ENCODE measurements at places on chromosomes 2 and 18.

- no peak for DNase-seq
Measured at GRCh38 chr18:62026586-62026985, 133.8 kb upstream of the RNF152 start.

DNA sequence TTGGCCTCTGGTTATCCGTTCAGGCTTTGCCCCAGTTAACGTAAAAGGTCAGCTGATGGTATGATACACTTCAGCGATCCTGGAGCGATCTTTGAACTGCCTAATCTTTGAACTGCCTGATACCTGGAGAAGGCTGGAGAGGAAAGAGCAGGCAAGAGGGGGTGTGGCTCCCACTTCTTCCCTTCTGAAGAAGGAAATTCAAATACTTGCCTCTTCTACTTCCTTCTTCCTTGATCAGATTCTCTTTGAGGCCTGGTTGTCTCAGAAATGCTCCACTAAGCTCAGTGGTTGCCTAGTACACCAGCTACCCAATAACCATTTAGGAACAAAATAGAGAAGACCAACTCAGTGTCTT, 619 bp downstream of the GALM start:
- no peak for DNase-seq

DNA sequence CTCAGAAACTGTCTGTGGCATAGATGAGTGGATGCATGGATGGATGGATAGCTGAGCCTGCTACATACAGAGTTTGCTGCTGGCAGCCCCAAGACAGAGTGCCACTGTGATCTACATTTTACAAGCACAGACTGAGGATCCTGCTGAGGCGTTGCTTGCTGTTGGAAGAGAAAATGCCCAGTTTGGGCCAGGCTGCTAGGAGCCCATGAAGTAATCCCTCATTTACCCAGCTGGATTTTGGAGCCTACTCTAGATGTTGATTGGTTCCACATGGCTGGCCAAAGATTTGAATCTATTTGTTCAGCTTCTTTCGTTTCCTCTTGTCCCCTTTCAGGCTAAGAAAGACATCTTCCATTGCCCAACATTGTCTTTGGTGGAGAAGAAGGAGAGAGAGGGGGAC, 261.3 kb downstream of the CLIP4 start:
- no peak for DNase-seq

- no peak for DNase-seq
Measured at GRCh38 chr18:49754866-49755265, 58.5 kb downstream of the ACAA2 start.

- no peak for DNase-seq
Measured at GRCh38 chr2:88492002-88492401, 39.5 kb upstream of the FOXI3 start.

DNA sequence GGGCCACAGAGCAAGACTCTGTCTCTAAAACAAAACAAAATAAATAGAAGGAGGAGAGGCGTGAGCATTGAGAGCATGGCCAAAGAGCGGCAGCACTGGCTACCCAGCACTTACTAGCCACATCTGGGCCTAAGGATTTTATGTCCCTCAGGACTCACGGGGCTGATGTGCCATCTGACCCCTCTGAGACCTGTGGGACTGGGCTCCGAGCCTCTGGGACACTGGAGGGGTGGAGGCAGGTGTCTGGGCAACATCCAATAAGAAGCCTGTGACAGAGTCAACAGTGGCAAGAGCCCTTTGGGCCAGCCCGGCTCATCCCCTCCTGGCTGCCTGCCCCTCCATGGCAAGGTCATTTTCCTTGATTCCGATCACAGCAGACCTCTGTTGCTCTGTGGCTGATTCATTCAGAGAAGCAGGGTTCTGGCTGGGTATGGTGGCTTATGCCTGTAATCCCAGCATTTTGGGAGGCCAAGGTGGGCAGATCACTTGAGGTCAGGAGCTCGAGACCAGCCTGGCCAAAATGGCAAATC, 60.7 kb downstream of the RRM2 start:
- DNase-seq, result no peak

DNA sequence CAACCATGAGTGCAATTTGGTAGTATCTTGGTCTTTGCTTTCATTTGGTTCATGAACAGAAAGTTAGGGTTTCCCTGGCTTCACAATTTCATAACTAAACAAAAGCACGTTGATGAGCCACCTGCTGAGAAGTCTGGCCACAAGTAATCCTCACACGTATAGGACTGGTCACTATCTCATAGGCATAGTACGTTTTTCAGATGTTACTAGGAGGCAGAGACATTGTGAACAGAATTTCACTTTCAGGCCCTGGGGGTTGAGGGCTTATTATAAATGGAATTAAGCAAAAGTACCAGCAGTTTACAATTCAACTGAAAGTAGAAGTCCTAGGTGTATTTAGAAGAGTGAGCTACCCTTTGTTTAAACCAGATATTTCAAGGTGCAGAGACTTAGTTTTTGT, 277.1 kb downstream of the ALPK2 start:
- DNase-seq, result no peak

DNA sequence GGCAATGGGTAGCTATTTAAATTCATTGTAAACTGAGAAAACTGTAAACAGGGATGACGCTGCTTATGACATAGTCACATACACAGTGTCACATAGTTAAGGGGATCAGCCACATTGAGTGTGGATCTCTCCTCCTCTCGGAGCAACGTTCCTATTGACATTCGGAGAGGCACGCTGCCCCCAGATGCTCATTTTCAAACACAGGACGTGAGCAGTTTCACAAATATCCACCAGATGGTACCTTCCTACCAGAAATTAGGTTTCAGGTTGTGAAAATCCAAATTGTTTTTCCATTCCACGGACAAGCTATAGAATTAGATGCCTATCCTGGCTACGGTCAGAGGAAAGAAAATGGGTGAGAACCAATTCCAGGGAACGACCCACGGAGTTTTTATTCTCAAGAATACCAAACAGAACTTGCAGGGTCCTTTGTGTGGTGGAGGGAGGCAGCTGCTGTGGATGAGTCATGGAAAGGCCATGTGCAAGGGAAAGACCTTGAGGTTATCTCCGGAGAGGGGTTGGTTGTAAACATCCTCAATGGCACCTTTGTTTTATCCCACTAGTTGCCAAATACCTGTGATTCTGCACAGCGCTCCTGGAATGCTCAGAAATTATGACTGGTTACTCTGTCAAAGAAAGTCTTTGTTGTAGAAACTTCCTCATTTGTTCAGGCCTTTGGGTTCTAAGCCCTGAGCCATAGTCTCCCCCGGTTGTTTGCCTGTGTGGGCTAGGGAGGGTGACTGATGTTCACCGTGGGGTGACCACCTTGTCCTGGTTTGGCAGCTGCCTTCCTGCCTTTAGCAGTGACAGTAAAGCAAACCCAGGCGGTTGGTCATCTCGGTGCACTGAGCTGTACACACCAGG, 88.0 kb downstream of the ACTR3 start:
- DNase-seq, result no peak

- no peak for DNase-seq
Measured at GRCh38 chr2:196891136-196891535, 35.4 kb downstream of the PGAP1 start.

DNA sequence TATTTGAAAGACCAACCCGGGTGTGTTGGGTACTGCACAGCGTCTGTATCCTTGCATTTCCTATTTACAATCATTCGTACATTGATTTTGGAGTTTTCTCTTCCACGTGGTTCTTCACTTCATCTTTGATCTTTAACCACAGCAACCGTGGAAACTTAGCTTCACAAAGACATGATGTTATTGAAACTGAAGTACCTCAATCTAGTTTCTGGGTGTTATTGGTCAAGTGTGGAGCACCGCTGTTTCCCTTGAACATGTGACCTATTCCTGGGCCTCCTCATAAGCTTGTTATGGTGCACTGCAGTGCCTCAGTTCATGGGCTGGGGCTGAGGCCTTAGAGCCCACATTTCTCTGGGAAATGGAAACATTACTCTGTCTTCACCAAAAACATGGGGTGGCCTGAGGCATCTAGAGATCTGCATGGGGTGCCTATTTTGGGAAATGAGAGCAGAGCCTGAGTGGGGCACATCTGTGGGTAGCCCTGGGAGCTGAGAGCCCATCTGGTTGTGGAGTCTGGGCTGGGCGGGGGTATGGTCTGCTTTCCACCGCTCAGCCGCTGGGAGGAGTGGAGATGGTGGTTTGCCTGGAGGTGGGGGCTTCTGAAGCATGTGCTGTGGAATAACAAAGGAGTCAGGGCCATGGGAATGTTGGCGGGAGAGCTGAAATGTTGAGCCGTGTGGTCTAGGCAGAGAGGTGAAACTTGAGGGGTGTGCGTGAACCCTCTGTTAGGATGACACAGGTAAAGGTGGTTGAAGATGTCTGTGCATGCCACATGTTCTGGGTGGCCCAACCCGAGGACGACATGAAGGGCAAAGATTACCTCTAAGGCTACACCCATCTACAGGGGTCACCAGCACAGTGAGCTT, 37.4 kb downstream of the ZNF236 start:
- DNase-seq, result no peak

GRCh38 chr18:73318739-73319479, 451.1 kb upstream of the NETO1 start:
- no peak for DNase-seq

GRCh38 chr2:101466426-101466825, 8.5 kb downstream of the RFX8 start:
- no peak for DNase-seq

GRCh38 chr2:104462731-104463130, 391.2 kb upstream of the POU3F3 start:
- no peak for DNase-seq

DNA sequence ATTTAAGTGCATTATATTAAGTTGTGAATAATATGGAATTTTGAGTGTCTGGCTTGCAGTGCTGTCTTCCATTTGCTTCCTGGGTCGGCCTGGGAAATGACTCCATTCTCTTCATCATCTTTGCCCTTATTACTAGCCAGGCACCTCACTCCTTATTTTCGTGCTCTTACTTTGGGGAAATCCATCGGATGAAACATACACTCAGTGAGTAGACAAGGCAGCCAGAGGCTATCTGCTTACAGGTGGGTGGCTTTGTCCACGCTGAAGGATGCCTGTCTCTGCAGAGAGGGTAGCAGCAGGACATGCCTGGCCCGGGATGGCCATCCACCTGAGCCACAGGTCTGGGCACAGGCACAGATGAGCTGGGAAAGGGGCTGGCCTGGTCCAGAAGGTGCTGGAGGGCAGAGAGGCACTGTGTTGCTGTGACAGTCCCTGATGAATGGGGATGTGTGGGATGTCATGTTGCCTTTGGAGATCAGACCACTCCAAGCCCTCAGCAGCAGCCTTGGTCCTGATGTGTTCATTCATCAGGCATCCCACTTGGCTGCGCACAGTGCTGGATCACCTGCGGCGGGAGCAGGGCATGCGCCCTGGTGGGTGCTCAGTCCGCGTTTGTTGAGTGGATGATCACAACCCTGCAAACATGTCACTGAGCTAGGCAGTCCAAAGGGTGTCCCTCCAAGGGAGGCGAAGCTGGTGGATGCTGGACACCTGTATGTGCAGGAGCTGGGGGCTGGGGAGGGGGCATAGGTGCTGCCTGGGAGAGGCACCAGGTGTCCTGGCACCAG, 236.0 kb downstream of the LDLRAD4 start:
- DNase-seq, result no peak

All from AG04449 (cell line).